ENCODE measurements at places on chromosomes 3 and 15.

- DNase-seq, result no peak
These were observed 28.0 kb upstream of the NDUFB4 start for GRCh38 chr3:120568202-120568531.

DNA sequence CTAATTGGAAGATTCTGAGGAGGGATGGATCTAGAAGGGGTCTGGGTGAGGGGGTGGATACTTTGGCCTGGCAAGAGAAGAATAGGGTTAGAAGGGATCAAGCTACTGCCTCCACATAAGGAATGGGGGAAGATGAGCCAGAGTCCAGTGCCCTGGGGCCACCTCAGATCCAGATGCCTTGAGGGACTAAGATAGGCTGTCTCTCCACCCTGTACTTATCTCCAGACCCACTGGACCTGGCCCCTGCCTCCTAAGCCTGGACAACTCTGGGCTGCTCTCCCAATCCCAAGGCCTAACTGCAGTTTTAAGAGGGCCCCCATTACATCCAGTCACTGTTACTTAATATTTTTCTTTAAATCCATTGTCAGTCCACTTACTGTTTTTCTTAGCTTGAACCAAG lies 2.0 kb downstream of the DVL3 start:
- DNase-seq, result no peak

DNA sequence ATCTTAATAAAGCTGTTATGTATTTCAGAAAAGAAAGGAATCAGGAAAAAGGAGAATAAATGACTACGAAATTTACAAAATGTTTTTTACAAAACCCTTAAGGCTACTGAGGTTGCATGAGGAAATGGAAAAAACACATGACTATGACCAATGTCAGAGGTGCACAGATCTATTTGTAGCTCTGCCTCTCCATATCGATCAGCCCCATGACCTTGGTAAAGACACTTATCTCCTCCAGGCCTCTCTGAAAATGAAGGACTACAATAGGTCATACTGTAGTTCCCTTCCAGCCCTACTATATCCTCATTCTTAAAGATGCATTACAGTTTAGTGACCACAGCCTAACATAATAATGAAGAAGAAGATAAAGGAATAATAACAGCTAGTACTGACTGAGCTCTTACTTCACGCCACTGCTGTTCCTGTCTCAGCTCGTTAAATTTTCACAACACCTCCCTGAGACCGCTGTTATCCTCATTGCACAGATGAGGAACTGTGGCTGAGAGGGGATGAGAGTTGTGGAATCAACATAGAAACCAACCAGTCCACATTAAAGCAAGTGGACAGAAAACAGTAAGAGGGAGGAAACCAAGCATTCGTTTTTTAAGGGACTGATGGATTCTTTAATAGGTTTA lies 163.2 kb downstream of the MAGI1 start:
- peak; percentile 25 for DNase-seq

DNA sequence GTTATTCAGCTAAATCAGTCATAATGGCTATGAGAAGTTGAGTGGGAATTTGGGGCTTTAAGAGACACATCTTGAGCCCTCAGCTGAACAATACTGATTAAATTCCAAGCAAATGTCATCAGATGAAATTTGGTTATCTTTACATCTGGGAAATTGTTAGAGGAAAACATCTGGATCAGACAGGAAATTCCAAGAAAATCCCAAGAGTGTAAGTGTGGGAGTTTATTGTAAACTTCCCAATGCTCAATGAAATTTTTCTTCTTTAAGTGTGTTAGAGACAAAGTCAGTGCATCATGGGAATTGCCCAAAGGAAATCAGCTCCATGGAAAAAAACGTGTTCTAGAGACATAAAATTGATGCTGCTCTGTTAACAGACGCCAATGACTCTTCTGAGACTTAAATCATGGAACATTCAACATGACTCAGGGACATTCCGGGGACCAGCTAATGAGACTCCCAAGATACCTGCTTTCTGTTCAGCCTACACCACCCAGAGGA lies 19.8 kb upstream of the DCLK3 start:
- no peak for DNase-seq

GRCh38 chr15:63715818-63716217 lies 117.9 kb downstream of the HERC1 start:
- DNase-seq, result peak; percentile 52

DNA sequence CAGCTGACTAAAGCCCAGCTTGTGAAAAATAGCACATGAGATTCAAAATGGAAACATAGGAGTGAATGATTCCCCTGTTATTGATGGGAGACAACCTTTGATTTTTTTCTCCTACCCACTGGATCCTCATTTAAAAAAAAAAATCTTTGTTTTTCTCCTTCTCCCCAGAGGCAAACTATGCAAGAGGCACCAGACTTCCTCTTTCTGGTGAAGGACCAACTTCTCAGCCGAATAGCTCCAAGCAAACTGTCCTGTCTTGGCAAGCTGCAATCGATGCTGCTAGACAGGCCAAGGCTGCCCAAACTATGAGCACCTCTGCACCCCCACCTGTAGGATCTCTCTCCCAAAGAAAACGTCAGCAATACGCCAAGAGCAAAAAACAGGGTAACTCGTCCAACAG lies 2.6 kb downstream of the CACNA1D start:
- no peak for DNase-seq

- DNase-seq, result no peak
These were observed 704.2 kb downstream of the ROBO1 start for GRCh38 chr3:79063624-79064023.

GRCh38 chr15:40407330-40407990 lies 1.9 kb downstream of the IVD start:
- DNase-seq, result no peak

GRCh38 chr3:182697345-182697919 lies 95.9 kb upstream of the ATP11B start:
- DNase-seq, result no peak

DNA sequence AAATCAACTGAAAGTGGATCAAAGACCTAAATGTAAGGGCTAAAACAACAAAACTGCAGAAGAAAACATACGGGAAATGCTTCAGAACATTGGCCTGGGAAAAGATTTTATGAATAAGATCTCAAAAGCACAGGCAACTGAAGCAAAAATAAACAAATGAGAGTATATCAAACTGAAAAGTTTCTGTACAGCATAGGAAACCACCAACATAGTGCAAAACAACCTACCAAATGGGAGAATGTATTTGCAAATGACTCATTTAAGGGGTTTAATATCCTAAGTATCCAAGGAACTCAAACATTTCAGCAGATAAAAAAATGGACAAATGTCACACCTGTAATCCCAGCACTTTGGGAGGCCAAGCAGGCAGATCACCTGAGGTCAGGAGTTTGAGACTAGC lies 489.1 kb downstream of the ROBO1 start:
- DNase-seq, result no peak

DNA sequence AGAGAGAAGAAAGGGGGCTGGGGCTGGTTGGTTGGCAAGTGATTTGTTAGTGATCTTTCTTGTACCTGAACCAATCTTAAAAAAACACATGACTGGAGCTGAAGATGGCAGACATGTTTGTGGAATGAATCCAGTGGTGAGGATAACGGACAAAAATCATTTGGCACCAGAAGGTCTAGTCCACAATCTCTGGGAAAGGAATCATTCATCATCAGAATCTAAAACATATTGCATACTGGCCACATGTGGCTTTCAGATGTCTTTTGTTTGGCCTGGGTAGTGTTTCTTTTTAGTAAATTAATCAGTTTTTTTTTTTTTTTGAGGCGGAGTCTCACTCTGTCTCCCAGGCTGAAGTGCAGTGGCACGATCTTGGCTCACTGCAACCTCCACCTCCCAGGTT lies 5.0 kb downstream of the NEK11 start:
- no peak for DNase-seq

DNA sequence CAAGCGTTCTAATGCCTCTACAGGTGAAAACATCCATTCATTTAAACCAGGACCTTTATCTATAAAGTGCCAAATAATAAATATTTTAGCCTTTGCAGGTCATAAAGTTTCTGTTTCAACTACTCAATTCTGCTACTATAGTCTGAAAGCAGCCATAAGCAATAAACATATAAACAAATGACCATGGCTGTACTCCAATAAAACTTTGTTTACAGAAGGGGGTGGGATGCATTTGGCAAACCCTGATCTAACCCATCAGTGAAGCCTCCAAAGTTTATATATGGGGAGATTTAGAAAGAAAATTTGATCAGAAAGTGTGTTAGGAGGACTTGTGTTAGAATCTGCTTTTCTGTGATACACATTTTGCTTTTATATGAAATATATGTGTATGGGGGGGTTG lies 161.3 kb downstream of the ZBTB20 start:
- no peak for DNase-seq

Data from epithelial cell of esophagus (primary cell).